HFF-Myc (cell line): ENCODE measurements at places on chromosomes 16 and 17.

DNA sequence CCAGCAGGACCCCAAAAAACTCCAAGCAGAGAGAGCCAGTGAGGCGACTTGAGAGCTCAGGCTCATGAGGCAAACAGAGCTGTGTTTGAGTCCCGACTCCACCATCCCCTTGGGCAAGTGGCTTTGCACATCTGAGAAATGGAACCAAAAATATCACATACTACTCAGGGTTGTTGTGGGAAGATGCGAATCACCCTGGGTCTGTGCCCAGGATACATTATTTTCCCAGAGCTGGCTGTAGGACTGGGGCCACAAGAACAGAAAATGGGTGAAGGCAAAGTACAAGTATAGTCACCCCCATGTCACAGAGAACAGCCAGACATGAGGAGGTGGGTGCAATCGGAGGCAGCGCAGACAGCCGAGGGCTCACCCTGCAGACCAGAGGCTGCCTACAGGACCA is 127.3 kb downstream of the GAS7 start:
- no peak for DNase-seq

DNA sequence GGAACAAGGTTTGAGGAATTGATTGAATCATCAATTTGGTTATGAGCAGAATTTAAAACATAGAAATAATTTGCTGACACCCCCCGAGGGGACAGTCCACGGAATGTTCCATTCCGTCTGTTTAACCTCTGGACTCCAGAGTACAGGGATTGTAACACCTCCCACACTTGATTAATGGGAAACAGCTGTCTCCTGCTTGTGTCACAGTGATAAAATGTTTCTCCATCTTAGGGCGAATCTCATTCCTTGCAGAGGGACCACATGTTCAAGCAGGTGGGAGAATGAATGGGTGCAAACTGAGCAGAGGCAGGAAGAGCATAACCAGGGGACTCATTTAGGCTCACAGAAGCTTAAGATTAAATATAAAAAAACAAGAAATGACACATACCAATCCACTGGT is 249.5 kb upstream of the RBFOX1 start:
- DNase-seq, result no peak

DNA sequence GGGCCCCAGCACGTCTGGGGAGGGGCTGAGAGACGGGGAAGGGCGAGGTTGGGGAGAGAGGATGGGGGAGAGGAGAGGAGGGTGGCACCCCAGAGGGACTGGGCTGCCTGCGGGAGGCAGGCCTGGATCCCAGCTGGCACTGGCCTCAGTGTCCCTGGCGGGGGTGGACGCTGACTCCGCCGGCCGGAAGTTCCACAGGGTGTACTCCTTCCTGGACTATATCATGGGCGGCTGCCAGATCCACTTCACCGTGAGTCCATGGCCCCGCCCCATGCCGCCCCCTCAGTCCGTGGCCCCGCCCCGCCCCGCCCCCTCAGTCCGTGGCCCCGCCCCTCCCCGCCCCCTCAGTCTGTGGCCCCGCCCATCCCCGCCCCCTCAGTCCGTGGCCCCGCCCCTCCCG is 11.3 kb downstream of the CPNE7 start:
- no peak for DNase-seq

DNA sequence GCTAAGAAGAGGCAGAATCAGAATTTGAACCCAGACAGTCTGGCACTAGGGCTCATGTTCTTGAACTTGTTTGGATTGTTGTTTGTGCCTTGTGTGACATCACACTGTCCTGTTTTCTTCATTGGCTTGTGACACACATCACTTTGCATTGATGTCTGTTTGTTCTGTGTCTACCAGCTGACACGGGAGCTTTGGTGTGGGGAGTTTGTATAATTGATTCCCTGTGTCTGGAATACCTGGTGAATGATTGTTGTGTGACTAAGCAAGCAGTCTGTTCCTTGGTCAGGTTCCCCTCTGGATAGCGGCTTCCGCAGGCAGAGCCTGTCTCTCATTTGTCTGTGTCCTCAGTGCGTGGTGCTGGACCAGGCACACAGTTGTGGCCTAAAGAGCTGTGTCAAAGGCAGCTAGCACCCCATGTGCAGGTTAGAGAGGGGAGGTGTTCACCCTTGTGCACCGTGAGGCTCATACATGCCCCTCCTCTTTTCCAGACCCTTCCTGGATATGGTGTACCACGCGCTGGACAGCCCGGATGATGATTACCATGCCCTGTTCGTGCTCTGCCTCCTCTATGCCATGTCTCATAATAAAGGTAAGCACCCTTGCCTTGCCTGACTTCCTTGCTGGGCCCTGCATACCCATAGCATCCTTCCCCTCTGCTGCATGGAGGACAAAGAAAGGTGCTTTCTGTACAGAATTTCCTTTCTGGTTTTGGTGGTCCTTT is 80.1 kb downstream of the CLEC16A start:
- no peak for DNase-seq
